Astrocyte (in vitro differentiated cells and primary cell): ENCODE measurements at places on chromosomes 12 and 14. TPM values are rescaled to one million over a fixed set of nuclear protein-coding genes. Genes with fewer than 3 reads are reported as not detected.

- DNase-seq = no peak
Measured at GRCh38 chr12:107967170-107967569, 161.9 kb upstream of the WSCD2 start.

- DNase-seq = no peak
Measured at GRCh38 chr14:35337269-35338255, 45.4 kb downstream of the PSMA6 start.

Gene PTHLH
- 48.5 and 53.5 TPM in 2 replicates for total RNA-seq

Gene ITGB7
- 0.79 and 1.3 TPM in 2 replicates for total RNA-seq

Gene RERGL
- not detected in 2 replicates for total RNA-seq

Gene PRKCH
- 5.4 and 6.0 TPM in 2 replicates for total RNA-seq

Gene MSI1
- 16.0 and 16.4 TPM in 2 replicates for total RNA-seq
